Calu3 (cell line): ENCODE measurements at places on chromosomes 6 and 20. TPM values are rescaled to one million over a fixed set of nuclear protein-coding genes. Genes with fewer than 3 reads are reported as not detected.
A peak's percentile ranks its signal among the peaks of the same experiment; 100 is the strongest.

DNA sequence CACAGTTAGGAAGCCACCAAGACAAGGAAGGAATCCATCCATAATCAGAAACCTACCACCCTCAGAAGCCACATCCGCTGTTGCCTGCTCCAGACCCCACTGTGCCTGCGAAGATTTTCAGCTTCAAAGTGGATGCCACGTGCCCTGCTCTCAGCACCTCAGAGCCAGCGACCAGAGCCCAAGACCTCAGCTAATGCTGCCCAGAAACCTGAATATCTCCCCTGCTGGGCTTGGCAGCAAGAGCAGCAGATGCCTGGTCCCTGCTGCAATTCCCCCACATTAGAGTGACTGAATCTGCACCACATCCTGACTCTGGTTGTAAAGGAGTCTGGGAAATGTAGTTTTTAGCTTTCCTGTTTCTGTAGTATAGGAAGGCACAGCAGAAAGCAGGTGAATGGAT lies 10.7 kb upstream of the ULBP3 start:
- DNase-seq: no peak
- no peak overlapping the region for H3K4me3 ChIP-seq
- peaks cover 5% of the 10 kb centered on the region for H3K36me3 ChIP-seq
- no peaks in the 10 kb centered on the region for H3K4me1 ChIP-seq
- H3K27ac ChIP-seq: no peak overlapping the region

BANF2 gene
- not detected in 2 replicates for total RNA-seq

GRCh38 chr6:8027965-8028651 lies 36.1 kb downstream of the BLOC1S5 start:
- no peak overlapping the region for H3K27ac ChIP-seq
- no peaks in the 10 kb centered on the region for H3K27me3 ChIP-seq
- H3K4me3 ChIP-seq: no peak overlapping the region
- H3K4me1 ChIP-seq: no peaks in the 10 kb centered on the region

SEL1L2 gene
- not detected in 2 replicates for total RNA-seq

DNA sequence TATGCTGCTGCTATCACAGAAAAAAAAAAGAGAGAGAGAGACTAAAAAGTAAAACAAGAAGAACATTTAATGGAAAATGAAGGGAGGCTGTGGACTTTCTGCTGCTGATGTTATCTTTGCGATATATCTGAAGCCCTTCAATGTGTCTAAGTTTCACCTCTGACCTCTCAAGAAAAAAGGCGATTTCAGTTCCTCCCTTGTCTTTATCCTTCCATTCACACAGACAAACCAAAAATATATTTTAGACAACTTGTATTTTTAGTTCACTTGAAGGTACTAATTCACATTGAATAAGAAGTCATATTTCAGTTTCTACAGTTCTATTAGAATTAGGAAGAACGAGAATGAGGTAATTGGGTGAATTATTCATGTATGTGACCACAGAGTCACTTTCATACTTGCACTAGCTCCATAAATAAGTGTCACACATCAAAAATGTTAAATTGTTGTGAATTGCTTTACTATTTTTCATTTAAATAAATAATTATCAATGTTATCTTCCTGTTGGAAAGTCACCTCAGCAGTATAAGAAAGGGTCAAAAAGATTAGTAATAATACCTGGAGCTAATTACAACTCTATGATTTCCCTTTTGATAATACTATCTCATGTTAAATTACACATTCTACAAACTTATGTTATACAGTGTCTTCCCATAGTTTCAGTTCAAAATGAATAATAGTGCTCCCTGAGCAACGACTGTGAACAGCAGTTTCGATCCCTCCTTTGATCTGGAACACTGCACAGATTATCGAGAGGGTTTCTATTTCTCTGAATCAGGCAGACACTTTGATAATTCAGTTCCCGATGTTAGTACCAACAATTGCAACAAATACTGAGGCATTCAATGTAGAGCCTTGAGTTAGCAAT lies 85.2 kb upstream of the PLCB4 start:
- H3K4me1 ChIP-seq: no peaks in the 10 kb centered on the region
- H3K27ac ChIP-seq: no peak overlapping the region
- no peak for DNase-seq
- no peaks in the 10 kb centered on the region for H3K36me3 ChIP-seq
- no peaks in the 10 kb centered on the region for H3K27me3 ChIP-seq

- H3K27ac ChIP-seq: no peak overlapping the region
- H3K36me3 ChIP-seq: no peaks in the 10 kb centered on the region
- no peak for DNase-seq
- peaks cover 18% of the 10 kb centered on the region for H3K27me3 ChIP-seq
- no peaks in the 10 kb centered on the region for H3K4me1 ChIP-seq
- no peak overlapping the region for H3K4me3 ChIP-seq
Measured at GRCh38 chr20:8213270-8213669, 81.2 kb downstream of the PLCB1 start.

DNA sequence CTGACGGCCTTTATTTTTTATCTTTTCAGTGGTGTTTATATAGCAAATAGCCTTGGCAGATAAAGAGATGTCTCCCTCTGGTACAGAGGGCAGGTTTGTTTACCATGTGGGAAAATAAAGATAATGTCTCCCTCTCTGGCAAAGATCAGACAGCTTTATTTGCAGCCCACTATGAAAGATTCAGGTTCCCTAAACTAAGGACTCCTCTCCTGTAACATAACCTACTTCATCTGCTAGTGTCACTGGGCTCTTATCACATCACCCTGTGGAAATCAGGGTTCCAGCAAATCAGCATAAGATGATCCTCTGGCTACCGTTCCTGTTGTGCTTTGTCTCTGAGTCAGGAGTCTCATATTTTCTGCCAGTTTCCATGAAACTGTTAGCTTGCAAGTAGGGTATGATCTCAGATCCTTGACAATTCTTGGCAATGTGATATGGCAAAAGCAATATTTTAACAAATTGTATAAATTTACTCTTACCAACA lies 3.1 kb downstream of the FBXL4 start:
- no peak overlapping the region for H3K27ac ChIP-seq
- H3K36me3 ChIP-seq: peaks cover 14% of the 10 kb centered on the region
- no peak overlapping the region for H3K4me3 ChIP-seq
- no peak for DNase-seq
- peaks cover 32% of the 10 kb centered on the region for H3K4me1 ChIP-seq

- H3K36me3 ChIP-seq: no peaks in the 10 kb centered on the region
- DNase-seq: no peak
- H3K4me1 ChIP-seq: peaks cover 10% of the 10 kb centered on the region
- H3K4me3 ChIP-seq: no peak overlapping the region
- no peak overlapping the region for H3K27ac ChIP-seq
- H3K27me3 ChIP-seq: no peaks in the 10 kb centered on the region
Measured at GRCh38 chr6:13512900-13513299, 25.5 kb upstream of the GFOD1 start.

- no peaks in the 10 kb centered on the region for H3K4me1 ChIP-seq
- no peak overlapping the region for H3K4me3 ChIP-seq
- no peak for DNase-seq
- no peak overlapping the region for H3K27ac ChIP-seq
Measured at GRCh38 chr6:7998103-7998725, 66.0 kb downstream of the BLOC1S5 start.

CCN6 gene
- total RNA-seq: not detected in 2 replicates

- no peak overlapping the region for H3K27ac ChIP-seq
- peaks cover 70% of the 10 kb centered on the region for H3K27me3 ChIP-seq
- H3K4me3 ChIP-seq: no peak overlapping the region
- H3K4me1 ChIP-seq: no peaks in the 10 kb centered on the region
- no peaks in the 10 kb centered on the region for H3K36me3 ChIP-seq
- DNase-seq: no peak
Measured at GRCh38 chr20:52318651-52319050, 127.1 kb upstream of the ZFP64 start.

- H3K4me1 ChIP-seq: no peaks in the 10 kb centered on the region
- no peaks in the 10 kb centered on the region for H3K27me3 ChIP-seq
- H3K4me3 ChIP-seq: no peak overlapping the region
- no peak for DNase-seq
- H3K27ac ChIP-seq: no peak overlapping the region
Measured at GRCh38 chr6:143000811-143001210, 55.8 kb upstream of the HIVEP2 start.

ZBP1 gene
- 2.9 and 12.5 TPM in 2 replicates for total RNA-seq

WFDC5 gene
- not detected in 2 replicates for total RNA-seq

DNA sequence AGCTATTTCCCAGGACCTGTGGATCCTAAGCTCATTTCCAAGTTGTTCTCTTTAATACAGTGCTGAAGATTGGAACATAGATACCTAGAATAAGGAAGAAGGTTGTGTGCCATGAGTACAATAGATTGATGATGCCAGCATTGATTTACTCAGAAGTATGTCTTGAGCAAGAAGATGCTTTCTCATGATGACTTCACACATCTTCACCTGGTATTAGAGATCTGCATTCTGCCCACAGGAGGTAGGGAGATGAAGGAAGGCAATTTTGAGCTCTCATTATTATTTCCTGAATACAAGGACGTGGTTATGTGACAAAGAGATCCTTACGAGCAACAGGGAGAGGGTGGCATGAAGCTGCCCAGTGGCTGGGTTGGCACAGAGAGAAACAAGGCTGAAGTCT lies 20.0 kb upstream of the ZNF165 start:
- H3K4me3 ChIP-seq: no peak overlapping the region
- peaks cover 4% of the 10 kb centered on the region for H3K27me3 ChIP-seq
- H3K4me1 ChIP-seq: no peaks in the 10 kb centered on the region

- H3K27ac ChIP-seq: no peak overlapping the region
- no peaks in the 10 kb centered on the region for H3K27me3 ChIP-seq
- no peak overlapping the region for H3K4me3 ChIP-seq
- no peaks in the 10 kb centered on the region for H3K4me1 ChIP-seq
- DNase-seq: no peak
Measured at GRCh38 chr6:91341473-91341872, 754.6 kb upstream of the MAP3K7 start.

GRCh38 chr6:156955494-156956183 lies 178.5 kb downstream of the ARID1B start:
- no peaks in the 10 kb centered on the region for H3K27me3 ChIP-seq
- H3K4me3 ChIP-seq: no peak overlapping the region
- no peak overlapping the region for H3K27ac ChIP-seq
- peaks cover 15% of the 10 kb centered on the region for H3K4me1 ChIP-seq
- no peak for DNase-seq

GRCh38 chr20:61754976-61755778 lies 310.5 kb downstream of the TAF4 start:
- DNase-seq: no peak
- H3K4me1 ChIP-seq: no peaks in the 10 kb centered on the region
- H3K27me3 ChIP-seq: peaks cover 2% of the 10 kb centered on the region
- no peak overlapping the region for H3K27ac ChIP-seq
- no peak overlapping the region for H3K4me3 ChIP-seq
- no peaks in the 10 kb centered on the region for H3K36me3 ChIP-seq

DNA sequence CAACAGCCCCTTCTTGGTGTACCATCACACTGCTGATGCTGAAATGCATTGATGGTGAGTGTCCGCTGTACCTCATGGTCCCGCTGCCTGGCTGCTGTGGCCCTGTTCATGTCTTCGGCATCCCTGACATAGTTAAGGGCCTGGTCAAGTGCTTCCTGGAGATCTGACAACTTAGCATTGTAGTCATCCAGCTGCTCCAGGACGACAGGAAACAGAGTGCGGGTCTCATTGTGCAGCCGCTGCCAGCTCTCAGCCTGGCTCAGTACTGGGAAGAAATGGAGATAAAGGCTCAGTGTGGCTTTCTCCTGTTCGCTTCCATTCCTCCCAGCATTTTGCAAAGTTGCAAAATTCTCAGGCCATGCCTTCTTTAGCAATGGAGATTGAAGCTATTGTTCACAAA lies 81.8 kb downstream of the LAMA4 start:
- H3K4me3 ChIP-seq: no peak overlapping the region
- H3K27ac ChIP-seq: no peak overlapping the region
- peaks cover 10% of the 10 kb centered on the region for H3K36me3 ChIP-seq
- H3K4me1 ChIP-seq: no peaks in the 10 kb centered on the region
- no peak for DNase-seq
- no peaks in the 10 kb centered on the region for H3K27me3 ChIP-seq

RNF144B gene
- total RNA-seq: 7.4 and 12.1 TPM in 2 replicates

TEAD3 gene
- 27.3 and 28.3 TPM in 2 replicates for total RNA-seq

DNA sequence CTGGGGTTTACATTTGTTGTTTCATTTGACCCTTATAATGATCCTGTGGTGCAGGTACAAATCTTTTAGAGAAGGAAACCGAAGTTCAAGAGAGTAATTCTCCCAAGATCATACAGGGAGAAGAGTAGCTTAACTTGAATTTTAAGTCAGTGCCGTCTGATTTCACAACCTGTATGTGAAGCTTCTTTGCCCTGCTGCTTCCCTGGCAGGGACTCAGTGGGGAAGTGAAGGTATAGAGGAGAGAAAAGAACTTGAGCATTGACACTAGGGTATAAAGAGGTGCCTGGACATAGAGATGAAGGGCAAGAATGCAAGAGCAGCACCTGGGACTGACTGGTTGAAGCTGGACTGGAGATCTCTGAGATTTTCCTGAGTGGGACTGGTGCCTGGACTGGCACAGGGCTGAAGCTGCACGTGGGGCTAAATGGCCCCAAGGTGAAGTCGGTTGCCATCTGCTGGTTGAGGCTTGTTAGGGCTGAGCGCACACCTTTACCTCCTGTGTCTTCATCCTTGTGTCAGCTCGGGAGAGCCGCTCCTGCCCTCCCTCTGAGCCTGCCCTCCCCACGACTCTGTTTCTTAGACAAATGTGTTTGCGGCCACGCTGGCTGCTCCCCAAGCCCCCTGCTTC lies 41.8 kb downstream of the FARS2 start:
- H3K27me3 ChIP-seq: no peaks in the 10 kb centered on the region
- H3K27ac ChIP-seq: no peak overlapping the region
- H3K4me1 ChIP-seq: peaks cover 16% of the 10 kb centered on the region
- H3K36me3 ChIP-seq: no peaks in the 10 kb centered on the region
- peak; percentile 51 for DNase-seq
- no peak overlapping the region for H3K4me3 ChIP-seq

DNA sequence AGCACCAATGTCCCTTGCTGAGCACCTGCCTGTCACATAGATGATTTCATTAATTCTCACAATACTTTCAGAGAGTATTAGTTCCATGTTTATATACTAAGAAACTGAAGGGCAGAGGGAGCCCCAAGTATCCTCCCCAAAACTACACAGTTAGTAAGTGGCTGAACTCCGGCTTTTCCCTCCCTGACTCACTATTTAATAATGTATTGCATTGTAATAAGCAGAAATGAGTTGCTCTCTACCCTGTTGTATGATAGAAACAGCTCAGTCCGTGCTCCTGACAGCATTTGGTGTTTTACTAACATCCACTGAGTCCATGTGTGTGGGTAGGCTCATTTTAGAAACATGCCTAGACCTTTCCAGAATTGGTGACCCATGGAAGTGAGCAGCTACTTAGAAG lies 76.8 kb downstream of the OLIG3 start:
- peaks cover 29% of the 10 kb centered on the region for H3K27me3 ChIP-seq
- H3K4me3 ChIP-seq: no peak overlapping the region
- no peak overlapping the region for H3K27ac ChIP-seq
- H3K36me3 ChIP-seq: peaks cover 4% of the 10 kb centered on the region

DNA sequence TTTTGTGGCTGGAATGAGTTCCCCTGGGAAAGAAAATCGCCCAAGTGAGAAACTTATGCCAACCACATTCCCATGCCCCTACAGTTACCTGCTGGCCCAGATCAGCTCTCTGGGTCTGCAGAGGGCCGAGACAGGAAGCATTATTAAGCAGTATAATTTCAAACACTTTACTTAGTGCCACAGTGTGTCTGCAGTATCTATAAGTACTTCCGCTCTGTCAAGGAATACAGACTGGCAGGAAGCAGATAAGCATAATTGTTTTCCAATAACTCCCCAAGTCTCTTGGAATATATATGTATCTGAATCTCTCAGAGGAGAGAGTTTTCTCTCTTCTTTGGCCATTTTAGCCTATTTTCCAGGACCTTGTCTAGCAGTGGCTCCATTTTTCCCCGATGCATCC lies 24.9 kb downstream of the SAYSD1 start:
- DNase-seq: no peak
- no peak overlapping the region for H3K27ac ChIP-seq
- no peaks in the 10 kb centered on the region for H3K4me1 ChIP-seq
- no peaks in the 10 kb centered on the region for H3K36me3 ChIP-seq
- no peak overlapping the region for H3K4me3 ChIP-seq

GMEB2 gene
- 18.6 and 18.8 TPM in 2 replicates for total RNA-seq
